ENCODE measurements at places on chromosomes 1 and 21.
A peak's percentile ranks its signal among the peaks of the same experiment; 100 is the strongest.

- peak overlapping the region; percentile 49 for H3K27ac ChIP-seq
- H3K4me3 ChIP-seq = peak overlapping the region; percentile 72
- peak; percentile 93 for DNase-seq
Observed at GRCh38 chr1:40818264-40818961, 34.8 kb downstream of the KCNQ4 start.

DNA sequence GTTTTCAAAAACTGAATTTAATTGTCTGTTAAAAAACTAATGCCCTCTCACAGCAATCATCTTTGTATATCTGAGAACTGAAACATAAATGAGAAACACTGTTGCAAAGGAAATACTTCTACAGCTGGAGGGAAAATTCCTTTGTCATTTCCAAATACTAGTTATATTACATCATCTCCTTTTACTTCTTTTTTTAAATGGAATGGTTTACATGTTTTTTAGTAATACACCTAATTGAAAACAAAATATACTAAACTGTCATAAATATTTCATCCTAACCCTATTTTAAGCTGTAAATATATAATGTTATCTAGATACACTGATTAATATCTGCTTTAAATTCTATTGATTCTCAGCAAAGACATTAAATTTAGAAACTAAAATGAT lies 19.1 kb downstream of the CDC42BPA start:
- DNase-seq = no peak
- H3K27me3 ChIP-seq = peaks cover 15% of the 10 kb centered on the region
- H3K4me1 ChIP-seq = no peaks in the 10 kb centered on the region
- no peak overlapping the region for H3K4me3 ChIP-seq
- no peak overlapping the region for H3K27ac ChIP-seq

- DNase-seq = no peak
- H3K27me3 ChIP-seq = no peaks in the 10 kb centered on the region
- H3K36me3 ChIP-seq = no peaks in the 10 kb centered on the region
- no peak overlapping the region for H3K4me3 ChIP-seq
Observed at GRCh38 chr1:16117369-16117768, 38.5 kb downstream of the EPHA2 start.

- no peaks in the 10 kb centered on the region for H3K27me3 ChIP-seq
- no peak overlapping the region for H3K27ac ChIP-seq
- peak overlapping the region; percentile 44 for H3K4me3 ChIP-seq
- H3K36me3 ChIP-seq = no peaks in the 10 kb centered on the region
- peaks cover 33% of the 10 kb centered on the region for H3K4me1 ChIP-seq
- peak; percentile 80 for DNase-seq
Observed at GRCh38 chr1:235077571-235078479, 50.8 kb downstream of the TOMM20 start.
